ENCODE measurements at places on chromosomes 2 and 18.

DNA sequence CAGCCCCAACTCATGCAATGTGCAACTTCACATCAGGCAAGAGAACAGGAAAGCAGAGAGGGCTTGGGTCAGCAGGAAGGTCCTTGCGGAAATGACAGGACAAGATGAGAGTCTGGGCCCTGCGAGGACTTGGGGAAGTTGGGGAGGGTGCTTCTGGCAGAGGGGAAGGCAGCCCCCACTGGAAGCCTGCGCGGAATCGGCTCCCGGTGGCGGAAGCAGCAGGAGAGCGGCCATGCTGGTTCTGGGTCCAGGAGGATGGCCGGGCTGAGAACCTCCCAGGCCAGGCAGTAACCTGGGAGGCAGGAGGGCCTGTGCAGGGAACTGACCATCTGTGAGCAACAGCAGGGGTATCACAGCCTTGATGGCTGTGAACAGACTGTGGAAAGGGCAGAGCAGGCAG, 112.9 kb downstream of the MBP start:
- no peak for DNase-seq

- no peak for DNase-seq
Observed at GRCh38 chr2:111184725-111185310, 64.1 kb downstream of the BCL2L11 start.

DNA sequence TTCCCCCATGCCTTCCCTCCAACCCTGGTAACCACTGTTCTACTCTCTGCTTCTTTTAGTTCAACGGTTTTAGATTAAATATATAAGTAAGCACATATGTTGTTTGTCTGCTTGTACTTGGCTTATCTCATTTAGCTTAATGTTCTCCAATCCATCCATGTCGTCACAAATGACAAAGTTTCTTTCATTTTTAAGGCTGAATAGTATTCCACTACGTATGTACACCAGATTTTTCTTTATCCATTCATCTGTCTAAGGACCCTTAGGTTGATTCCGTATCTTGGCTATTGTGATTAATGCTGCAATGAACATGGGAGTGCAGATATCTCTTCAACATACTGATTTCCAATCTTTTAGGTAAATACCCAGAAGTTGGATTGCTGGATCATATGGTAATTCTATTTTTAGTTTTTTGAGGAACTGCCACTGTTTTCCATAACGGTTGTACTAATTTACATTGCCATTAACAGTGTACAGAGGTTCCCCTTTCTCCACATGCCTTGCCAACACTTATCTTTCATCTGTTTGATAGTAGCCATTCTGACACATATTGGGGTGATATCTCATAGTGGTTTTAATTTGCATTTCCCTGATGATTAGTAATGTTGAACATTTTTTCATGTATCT, 8.1 kb downstream of the ASB3 start:
- DNase-seq = no peak

DNA sequence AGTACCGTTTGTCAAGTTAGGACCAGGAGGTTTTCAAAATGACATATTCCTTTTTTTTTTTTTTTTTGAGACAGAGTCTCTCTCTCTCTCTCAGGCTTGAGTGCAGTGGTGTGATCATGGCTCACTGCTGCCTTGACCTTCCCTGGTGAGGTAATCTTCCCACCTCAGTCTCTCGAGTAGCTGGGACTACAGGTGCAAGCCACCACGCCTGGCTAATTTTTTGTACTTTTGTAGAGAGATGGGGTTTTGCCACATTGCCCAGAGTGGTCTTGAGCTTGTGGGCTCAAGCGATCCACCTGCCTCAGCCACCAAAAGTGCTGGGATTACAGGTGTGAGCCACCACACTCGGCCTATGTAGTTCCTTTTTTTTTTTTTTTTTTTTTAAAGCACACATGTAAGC, 127.9 kb upstream of the SEC11C start:
- no peak for DNase-seq

DNA sequence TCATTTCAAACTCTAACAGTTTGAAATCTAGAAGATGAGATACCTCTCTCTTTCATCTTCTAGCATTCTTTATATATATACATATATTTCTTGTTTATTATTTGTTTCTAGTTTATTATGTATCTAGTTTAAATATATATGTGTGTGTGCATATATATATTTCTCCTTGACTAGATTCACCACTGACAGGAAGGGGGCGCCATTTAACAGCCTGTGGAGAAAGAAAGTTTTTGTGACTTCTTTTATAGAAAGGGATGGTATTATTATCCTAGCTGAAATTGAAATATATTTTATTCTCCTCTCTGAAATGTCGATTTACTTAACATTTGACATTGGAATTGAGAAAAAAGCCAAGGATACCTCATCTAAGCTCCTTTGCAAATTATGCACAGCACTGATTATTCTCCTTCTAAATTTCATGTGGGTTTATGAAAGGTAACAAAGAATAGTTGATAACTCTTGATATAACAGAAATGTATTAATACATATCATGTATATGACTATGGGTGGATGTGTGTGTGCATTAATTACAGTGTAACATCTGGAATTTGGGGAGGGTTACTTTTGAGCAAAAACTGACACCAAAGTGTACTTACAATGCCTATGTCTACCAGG, 160.7 kb upstream of the NT5C1B start:
- peak; percentile 56 for DNase-seq

DNA sequence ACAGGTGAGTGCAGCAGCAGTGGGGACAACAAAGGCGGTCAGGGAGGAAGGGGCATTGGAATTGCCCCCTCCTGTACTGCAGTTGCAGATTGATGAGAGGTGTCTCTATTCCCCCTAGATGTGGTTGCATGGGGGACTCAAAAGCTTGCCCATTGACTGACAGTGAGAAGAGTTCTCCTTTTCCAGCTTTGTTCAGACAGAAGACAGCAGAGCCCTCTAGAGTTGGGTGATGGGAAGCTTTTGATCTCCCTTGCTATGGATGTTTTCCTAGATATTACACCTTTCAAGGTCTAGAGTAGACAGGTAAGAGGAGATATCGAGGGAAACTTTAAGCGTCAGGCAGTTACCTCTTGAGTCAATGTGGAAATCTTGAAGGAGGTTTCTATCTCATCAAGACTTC, 2.9 kb downstream of the PROKR1 start:
- DNase-seq = no peak

DNA sequence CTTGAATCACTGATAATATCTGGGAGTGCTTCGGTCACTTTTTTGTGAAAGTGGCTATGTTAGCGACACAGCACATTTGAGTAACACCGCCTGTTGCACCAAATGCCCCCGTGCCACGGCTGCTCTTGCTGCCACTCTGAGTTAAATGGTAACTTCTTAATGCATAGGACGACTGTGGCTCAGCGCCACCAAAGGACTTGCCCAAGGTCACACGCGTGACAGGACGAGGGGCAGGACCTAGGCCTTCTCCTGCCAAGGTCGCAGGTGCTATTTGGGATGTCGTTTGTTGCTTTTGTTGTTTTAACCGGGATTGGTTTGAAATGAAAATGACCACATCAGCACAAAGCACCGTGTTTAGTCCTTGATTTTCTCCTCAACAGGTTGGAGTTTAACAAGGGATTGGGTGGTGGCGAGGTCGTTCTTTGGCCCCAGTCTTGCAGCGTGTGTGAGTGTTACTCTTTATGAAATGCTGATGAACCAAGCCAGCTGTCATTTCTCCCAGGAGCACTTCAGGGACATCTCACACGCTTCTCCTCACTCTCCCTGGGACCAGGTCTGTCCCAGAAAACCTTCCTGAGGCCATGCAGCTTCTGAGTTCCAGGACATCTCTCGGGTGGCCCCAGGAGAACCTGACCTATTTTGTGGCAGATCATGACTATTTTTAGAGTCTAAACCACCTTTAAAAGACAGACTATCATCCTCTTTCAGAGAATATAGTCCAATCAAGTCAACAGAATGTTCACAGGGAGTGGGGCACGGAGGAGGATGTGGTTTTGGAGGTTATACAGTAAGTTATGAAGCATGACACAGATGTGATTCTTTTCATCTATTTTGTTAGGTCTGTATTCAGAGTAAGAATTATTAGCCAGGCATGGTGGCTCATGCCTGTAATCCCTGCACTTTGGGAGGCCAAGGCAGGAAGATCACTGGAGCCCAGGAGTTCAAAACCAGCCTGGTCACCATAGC, 49.9 kb downstream of the MTCL1 start:
- no peak for DNase-seq

DNA sequence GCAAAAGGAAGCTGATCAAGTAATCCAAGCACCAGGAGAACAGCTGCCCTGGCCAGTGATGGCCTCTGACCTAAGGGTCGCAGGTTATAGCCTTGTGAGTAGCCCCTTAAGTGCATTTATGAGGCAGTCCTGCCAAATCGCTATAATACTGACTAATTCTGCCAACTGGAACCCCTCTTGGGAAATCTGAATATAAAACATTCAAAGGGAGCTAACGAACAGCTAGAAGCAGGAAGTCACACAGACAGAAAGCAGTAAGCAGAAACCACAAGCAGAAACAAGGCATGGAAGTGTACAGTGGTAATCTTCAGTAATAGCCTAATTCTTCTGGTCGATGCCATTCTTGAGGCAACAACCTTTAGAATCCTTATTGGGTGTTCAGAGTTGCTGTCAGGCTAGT, 521.3 kb downstream of the METTL4 start:
- DNase-seq = no peak

GRCh38 chr18:3889121-3889520, 439.1 kb downstream of the TGIF1 start:
- DNase-seq = no peak

GRCh38 chr2:43676322-43677050, at the start of gene C1GALT1C1L:
Gene C1GALT1C1L (minus strand): TSS chr2:43676429. CDS start chr2:43676322, 107 bp downstream.
- no peak for DNase-seq

GRCh38 chr2:105919826-105920225, 175.1 kb downstream of the NCK2 start:
- no peak for DNase-seq

DNA sequence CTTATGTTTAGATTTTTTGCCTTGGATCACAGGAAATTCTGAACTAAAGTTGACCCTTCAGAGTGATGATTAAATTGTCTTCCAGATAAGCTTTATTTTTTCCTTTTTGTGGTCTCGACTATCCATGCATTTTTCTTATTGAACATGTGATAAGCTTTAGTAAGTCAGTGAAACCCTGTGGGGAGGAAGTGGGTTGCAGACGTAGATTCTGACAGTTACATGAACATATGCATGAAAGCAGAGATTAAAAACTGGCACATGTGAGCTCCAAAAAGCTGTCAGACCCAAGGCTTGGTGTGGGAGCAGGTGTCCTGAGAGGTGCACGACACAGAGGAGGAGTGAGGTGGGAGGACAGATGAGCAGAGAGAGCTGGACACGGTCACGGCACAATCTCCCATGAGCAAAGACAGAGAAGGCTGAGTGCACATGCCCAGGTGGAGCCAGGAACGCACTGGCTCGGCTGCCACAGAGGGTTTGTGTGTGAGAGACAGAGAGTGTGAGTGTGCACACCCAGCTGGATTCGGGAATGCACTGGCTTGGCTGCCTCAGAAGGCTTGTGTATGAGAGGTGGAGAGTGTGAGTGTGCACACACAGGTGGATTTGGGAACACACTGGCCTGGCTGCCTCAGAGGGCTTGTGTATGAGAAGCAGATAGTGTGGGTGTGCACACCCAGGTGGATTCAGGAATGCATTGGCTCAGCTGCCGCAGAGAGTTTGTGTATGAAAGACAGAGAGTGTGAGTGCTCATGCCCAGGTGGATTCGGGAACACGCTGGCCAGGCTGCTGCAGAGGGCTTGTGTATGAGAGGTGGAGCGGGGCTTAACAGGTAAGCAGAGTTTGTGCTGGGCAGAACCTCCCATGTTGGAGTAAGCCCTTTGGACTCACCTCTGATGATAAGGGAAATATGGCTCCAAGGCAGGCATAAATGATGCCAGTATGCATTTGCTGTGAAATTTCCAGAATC, 849.1 kb upstream of the SALL3 start:
- DNase-seq = no peak

DNA sequence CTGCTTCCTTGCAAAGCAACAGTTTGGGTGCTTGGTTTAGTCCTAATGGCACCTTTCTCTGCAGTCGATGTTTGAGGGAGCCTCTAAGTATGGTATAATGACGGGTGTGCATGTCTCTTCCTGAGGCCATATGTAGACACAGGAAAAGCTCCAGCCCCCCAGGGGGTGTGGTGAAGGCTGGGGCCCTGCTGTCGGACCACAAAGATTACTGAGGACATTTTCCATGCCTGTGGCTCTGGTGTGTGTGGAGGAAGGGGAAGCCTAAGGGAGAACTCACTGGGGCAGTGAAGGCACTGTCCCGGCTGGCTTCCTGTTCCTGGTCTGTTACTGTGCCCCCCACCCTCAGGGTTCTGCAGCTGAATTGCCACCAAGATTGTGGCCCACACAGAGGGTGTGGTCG, 187.1 kb downstream of the FHOD3 start:
- DNase-seq = no peak

- DNase-seq = no peak
Observed at GRCh38 chr2:88233216-88233615, 63.1 kb downstream of the THNSL2 start.

- DNase-seq = no peak
Observed at GRCh38 chr18:9178557-9178956, 42.0 kb downstream of the ANKRD12 start.

GRCh38 chr2:229794636-229795035, 80.3 kb upstream of the DNER start:
- DNase-seq = no peak

DNA sequence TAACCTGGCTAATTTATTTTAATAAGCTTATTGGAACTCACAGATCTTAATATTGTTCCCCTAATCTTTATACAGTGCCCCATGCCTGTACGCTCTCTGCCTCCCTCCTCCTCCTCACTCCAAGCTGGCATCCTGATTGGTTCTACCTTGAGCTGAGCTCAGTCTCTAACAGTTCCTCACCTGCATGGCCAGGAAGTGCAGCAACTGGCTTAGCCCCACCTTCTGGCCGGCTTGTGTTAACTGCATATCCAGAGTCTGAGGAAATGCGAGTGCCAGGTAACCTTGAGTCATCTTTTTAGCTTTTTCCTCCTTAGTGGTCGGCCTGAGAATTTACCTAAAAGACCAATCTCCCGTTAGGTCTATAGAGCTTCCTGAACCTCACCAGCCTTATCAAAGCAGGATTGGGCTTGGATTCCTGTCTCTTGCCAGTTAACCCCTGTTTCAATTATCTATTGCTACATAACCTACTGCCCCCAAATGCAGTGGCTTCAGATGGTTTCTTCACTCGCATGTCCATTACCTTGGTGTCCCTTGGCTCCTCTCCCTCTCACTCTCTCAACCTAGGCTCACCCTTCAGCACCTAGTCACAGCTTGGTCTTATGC, 89.5 kb upstream of the STK39 start:
- DNase-seq = no peak

DNA sequence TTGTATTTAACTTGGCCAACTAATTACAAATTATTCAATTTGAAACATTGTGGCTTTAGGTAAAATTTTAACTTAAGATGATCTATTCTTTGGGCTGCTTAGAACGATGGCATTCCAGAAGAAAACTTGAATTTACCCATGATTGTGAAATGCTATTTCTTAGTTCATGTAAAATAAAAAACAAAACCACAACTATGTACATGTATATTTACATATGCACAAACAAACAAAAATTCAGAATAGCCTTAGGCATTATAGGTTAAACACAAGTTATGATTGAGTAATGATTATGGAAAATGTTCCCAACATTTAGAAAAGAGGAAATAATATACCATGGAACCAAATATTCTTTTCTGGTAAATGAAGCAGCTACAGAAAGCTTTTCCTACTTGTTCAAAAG, 3.5 kb upstream of the SMCHD1 start:
- no peak for DNase-seq
